ENCODE measurements at places on chromosomes 4 and X.

DNA sequence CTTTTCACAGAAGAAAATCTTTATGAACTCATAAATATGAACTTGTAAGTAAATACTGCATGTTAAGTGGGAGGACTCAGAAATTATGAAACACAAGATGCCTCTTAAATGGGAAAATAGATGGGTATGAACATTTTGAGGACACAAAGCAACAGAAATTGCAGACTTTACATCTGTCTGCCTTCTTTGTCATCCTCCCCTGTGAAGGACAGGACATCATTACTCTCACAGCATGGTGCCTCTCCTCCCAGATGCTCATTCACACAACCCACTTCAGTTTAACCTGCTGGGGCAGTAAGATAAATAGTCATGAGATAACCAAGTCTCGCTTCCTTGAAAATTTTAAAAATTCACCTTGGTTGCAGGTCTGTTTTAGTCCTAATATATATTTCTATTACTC is 144.5 kb downstream of the APBB2 start:
- peak; percentile 78 for DNase-seq

DNA sequence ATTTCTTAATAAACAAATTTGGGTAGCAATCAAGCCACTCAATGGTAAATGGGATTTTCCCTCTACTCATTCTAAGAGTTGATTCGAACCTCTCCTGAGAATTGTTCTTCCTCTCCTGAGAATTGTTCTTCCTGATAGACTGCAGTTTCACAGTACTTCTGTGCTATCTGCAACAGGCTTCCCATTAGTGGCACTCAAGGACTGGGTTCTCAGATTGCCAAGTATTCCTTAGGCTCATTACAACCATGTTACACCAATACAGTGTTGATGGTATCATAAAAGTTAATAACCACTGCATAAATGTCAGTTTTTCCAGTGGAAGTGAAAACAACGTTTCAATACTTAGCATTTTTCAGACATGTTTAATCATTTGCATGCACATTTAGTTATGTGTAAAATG is 201.6 kb downstream of the FRMPD4 start:
- no peak for DNase-seq

DNA sequence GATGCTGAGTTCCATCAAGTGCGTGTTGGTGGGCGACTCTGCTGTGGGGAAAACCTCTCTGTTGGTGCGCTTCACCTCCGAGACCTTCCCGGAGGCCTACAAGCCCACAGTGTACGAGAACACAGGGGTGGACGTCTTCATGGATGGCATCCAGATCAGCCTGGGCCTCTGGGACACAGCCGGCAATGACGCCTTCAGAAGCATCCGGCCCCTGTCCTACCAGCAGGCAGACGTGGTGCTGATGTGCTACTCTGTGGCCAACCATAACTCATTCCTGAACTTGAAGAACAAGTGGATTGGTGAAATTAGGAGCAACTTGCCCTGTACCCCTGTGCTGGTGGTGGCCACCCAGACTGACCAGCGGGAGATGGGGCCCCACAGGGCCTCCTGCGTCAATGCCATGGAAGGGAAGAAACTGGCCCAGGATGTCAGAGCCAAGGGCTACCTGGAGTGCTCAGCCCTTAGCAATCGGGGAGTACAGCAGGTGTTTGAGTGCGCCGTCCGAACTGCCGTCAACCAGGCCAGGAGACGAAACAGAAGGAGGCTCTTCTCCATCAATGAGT is 46.6 kb downstream of the RHOH start:
- no peak for DNase-seq

GRCh38 chr4:154490583-154491340 is 837 bp downstream of the DCHS2 start:
- DNase-seq = no peak
